HAP-1 (cell line): ENCODE measurements at places on chromosomes 4 and X.

GRCh38 chr4:60884587-60884986 is 315.5 kb upstream of the ADGRL3 start:
- DNase-seq: no peak

- peak; percentile 61 for DNase-seq
Observed at GRCh38 chr4:148926276-148927260, 484.4 kb upstream of the NR3C2 start.

DNA sequence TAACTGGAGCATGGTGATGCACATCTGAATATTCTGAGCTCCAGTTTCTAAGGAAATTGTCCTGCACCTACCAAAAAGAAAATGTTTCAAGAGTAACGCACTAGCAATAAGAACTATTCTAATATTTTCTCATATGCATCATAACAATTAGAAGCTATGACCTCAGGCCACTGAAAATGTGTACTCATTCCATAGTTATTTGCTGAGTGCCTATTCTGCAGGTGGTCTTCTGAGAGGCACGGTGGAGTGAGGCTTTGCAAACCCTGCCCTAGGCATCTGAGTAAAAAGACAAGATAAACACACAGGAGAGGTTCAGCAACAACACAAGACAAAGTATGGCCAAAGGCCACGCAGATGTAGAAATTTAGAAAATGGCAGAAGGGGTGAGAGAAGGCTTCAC is 23.7 kb downstream of the SLC10A6 start:
- no peak for DNase-seq

DNA sequence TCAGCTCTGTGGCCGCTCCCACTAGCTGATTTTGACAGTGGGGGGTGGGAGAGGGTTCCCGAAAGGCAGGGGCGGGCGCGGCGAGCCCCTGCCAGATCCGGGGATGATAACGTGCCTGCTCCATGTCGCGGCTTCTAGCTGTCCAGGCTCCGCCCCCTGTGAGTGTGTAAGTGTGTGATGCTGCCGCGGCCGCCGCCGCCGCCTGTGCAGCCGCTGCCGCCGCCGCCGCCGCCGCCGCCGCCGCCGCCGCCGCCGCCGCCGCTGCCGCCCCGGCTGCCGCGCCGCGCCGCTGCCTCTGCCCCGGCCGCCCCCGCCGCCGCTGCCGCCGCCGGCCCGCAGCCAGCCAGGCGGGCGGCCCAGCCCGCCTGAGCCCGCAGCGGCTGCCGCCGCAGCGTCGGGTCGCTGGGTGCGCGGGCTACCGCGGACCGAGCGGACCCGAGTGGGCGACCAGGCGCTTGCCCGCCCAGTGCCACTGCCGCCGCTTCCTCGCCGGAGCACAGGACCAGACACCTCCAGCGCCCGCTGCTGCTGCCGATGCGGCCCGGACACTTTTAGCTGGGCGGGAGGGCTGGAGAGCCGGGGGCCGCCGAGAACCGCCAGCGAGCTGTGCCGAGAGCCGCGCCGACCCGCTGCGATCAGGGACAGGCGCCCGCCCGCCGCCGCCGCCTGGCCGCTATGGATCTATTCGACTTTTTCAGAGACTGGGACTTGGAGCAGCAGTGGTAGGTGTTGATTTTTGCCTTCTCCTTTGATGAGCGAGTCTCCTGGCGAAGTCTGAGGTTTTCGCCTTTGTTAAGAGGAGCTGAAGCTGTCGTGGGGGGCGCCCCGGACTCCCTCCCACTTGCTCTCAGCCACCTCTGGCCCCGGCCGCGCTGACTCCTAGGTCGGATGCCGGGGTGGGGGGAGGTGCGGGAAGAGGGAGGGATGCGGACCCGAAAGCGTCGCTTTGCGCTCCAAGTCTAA is at the start of gene AFF2:
Gene AFF2 (plus strand): TSS at position 195 of the 963 bp plus-strand sequence. CDS start 481 bp downstream, at position 676.
- DNase-seq: peak; percentile 82

DNA sequence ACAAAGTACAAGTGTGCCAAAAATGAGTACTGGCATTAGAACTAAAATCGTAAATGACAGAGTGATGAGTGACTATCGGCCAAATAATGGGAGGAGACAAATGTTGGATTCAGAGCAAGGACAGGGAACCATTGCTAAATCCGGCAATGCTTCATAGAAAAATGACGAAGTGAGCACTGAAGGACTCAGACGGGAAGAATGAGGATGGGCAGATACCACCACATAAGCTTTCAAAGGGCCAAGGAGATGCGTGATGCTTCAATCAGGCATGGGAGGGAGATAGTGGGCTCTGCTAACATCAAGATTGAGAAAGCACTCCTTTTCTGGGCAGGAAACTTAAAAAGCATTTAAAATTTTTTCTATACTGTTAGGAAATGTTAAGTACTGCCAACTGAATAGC is 21.6 kb downstream of the RBBP7 start:
- DNase-seq: no peak

- no peak for DNase-seq
Observed at GRCh38 chr4:103054030-103054429, 22.5 kb downstream of the SLC9B2 start.

DNA sequence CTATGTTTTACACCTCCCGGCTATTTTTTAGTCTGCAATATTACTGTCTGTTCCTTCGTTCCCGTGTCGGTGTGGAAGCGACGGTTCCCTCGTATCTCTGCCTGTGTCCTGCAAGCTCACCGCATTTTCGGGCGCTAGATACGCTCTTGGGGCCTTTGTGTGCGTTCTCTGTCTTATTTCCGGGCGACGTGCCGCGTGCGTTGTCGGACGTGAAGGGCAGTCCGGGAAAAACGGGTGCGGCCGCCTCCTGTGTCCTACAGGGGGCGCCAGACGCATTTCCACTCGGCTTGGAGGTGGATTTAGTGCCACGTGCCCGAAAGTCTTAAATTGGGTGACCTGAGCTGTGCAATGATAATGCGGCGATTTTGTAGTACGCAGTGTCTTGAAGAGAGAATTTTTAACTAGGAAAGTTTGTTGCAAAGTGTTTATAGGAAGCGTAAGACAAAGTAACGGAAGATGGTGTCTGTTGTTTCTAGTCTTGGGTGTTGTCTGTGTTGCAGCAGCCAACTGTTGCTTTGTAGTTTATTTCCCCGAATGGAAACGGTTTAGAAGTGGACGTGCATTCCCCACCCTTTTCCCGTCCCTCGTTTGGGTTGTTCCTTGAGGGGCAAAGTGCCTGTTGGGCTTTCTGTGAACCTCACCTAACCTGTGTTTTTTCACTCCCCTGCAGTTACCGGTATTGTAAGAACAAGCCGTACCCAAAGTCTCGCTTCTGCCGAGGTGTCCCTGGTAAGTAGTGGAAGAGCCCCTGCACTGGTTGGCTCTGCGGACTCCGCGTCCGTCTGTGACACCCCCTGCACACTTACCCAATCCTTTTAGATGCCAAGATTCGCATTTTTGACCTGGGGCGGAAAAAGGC is 720 bp downstream of the RPL10 start:
- peak; percentile 66 for DNase-seq

DNA sequence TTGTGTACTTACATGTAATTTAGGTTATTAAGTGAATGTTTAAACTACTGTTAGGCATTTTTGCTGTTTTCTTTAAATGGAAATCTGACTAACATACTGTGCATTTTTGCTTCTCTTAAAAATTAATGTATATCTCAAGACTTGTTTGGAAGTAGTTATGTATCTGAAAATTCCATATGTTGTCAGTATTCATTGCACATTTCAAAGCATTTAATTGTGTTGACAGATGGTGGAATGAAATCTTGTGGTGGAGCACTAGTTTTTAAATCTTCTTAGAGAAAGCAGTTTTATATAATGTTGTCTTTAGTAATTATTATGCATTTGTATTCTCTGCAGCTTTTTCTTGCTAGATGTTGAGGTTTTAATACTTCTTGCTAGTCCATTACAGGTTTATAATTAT is 71.5 kb upstream of the MSANTD1 start:
- DNase-seq: no peak
